ENCODE measurements at places on chromosomes 16 and 17. TPM values are rescaled to one million over a fixed set of nuclear protein-coding genes. Genes with fewer than 3 reads are reported as not detected.

The COL1A1 gene
- 11.2 TPM for total RNA-seq

The CHP2 gene
- not detected for total RNA-seq

DNA sequence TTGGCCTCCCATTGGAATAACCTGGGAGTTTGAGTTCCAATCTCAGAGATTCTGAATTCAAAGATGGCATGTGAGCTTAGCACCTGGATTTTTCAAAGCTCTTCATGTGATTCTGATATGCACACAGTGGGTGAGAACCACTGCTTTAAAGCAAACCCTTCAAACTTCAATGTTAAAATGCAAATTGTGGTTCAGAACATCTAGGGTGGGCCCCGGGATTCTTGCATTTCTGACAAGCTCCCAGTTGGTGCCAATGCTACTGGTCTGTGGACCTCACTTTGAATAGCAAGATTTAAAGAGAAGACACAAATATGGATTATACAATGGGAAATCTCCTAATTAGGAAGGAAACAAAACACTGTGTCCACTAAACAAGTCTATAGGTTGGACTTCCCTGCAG is 43.8 kb upstream of the GPRC5B start:
- no peak for DNase-seq

DNA sequence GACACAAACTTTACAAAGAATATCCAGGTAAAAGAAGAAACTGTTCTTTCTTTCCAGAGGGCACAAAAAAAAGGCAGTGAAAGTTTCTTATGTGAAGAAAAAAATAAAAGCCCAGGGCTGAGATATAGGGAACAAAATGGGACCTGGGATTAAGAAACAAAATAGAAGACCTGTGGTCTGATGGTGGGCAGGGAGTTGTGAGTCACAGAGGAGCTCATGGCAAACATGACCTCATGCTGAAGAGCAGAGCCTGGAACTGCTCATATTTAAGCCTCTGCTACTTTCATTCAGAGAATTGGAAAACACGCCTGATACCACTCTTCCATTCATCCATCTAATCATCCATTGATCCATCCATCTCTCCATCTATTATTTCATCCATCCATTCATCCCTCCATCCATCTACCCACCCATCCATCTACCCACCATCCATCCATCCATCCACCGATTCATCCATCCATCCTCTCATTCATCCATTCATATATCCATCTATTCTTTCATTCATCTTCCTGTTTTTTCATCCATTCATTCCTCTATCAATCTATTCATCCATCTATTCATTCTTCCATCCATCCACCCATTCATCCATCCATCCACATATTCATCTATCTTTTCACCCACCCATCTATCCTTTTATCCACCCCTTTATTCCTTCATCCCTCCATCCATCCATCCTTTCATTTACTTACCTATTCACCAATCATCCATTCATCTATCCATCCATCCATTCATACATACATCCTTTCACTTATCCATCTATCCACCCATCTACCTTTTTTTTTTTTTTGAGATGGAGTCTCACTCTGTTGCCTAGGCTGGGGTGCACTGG is 30.0 kb downstream of the WFDC1 start:
- DNase-seq, result no peak

DNA sequence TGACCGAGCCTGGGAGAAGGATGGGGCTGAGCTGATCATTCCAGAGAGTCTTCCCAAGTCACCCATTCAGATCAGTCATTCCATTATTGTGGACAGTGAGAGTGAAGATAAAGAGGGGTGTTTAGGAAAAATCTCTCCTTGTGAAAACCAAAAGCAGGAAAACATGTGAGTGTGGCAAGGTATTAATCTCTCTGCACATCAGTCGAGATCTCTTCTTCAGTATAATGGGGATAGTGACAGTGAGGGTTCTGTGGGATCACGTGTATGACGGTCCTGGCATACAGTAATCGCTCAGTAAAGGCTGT is 35.4 kb downstream of the CHD9 start:
- DNase-seq, result no peak

- no peak for DNase-seq
Observed at GRCh38 chr16:57386381-57386951, 14.2 kb downstream of the CX3CL1 start.

DNA sequence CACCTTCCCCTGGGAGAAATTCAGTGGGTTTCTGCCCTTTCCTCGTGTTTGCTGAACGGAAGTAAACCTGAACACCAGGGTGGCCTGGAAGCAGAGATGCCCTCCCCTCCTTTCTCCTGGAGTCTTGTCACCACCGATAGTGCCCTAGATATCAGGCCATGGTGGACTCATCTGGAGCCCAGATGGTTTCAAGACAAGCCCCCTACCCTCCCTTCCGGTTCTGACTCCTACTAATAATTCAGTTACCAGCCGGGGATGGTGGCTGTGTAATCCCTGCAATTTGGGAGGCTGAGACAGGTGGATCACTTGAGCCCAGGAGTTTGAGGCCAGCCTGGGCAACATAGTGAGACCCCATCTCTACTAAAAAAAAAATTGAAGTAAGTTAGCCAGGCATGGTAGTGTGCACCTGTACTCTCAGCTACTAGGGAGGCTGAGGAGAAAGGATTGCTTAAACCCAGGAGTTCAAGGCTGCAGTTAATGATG is 2.4 kb downstream of the ZNF469 start:
- DNase-seq, result no peak
